ENCODE measurements at places on chromosomes 3 and 15.
A peak's percentile ranks its signal among the peaks of the same experiment; 100 is the strongest.

GRCh38 chr15:80183306-80183705, 30.5 kb downstream of the FAH start:
- DNase-seq = no peak

- DNase-seq = no peak
These were observed 62.0 kb downstream of the TCF12 start for GRCh38 chr15:56980473-56980872.

DNA sequence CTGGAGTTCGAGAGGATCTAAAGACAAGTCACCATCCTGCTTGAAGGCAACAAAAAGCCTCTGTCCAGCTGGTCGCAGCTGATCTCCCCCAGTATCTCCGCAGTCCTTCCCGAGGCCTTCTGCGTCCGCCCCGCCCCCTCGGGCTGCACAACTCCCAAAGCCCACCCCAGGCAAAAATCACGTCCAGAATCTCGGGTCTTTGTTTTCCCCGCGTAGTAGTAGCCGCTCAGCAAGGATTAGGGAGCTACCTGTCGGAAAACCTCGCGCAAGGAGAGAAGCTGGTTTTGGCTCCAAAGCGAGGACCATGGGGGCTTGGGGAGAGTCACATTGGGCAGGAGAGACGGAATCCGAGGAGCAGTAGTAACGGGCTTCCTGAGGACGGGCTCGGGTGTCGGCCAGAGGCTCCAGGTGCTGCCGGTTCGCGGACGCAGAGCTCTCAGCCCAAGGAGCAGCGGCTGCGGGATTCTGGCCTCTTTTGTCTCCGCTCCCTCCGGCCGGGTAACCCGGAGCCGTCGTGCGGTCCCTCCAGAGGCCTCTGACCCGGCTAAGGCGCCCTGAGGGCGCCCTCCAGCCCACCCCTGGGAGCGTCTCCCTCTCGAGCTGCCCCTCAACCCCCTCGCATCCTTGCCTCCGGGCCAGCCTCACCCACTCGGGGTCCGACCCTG, 401 bp downstream of the ZSCAN29 start:
- DNase-seq = peak; percentile 2

DNA sequence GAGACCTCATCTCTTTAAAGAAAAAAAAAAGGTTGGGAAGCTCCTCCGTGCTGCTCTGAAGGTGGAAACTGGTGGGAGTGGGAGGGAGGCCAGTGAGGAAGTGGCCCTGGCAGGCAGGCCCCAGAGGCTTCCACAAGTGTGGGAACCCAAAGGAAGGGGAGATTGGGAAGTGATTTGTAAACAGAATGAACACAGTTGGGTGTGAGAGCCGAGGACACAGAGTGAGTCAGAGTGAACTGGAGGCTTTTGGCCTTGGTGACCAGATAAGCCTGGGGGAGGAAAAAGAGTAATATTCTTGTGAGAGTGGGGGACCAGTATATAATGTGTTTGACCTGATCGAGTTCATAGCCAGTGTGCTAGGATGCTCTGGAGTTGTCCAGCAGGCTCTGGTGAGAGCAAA, 23.0 kb downstream of the MKRN2 start:
- no peak for DNase-seq

GRCh38 chr15:40065166-40065565, 26.2 kb upstream of the SRP14 start:
- peak; percentile 43 for DNase-seq

- DNase-seq = no peak
These were observed 51.5 kb downstream of the TIMP4 start for GRCh38 chr3:12107071-12107713.

DNA sequence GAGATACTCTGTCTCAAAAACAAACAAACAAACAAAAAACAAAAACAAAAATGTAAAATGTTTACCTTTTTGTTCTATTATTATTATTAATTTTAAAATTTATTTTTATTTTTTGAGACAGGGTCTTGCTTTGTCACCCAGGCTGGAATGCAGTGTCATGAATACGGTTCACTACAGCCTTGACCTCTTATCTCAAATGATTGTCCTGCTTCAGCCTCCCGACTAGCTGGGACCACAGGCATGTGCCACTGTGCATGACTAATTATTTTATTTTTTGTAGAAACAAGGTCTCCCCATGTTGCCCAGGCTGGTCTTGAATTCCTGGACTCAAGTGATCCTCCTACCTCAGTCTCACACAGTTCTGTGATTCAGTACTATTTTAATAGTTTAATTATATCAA, 5.7 kb upstream of the SLC25A26 start:
- no peak for DNase-seq

GRCh38 chr3:55541016-55541415, 53.9 kb upstream of the WNT5A start:
- no peak for DNase-seq

GRCh38 chr3:190767851-190768250, 94.6 kb downstream of the GMNC start:
- DNase-seq = no peak

GRCh38 chr15:34620814-34621213, 37.4 kb upstream of the GOLGA8B start:
- DNase-seq = no peak

- DNase-seq = no peak
These were observed 412.7 kb downstream of the ERC2 start for GRCh38 chr3:56055546-56055945.

- DNase-seq = no peak
These were observed 2.3 kb upstream of the C3orf62 start for GRCh38 chr3:49279376-49279775.

DNA sequence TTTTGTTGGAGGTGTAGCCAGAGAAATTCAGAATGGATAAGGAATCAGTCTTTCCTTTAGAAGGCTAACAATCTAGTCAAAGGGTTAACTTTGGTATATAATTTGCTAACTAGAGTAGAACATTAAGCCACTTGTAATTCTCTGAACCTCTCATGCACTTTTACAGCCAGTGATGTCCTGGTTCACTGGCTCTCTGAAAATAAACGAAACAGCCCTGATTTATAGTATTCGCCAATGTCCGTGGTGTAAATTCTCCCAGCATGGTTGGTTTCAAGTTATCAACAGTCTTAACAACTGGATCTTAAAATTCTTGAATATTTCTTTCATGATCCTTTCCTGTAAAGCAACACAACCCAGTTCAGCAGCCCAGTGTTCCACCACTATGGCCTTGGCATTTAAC, 500.4 kb upstream of the CDIN1 start:
- no peak for DNase-seq

DNA sequence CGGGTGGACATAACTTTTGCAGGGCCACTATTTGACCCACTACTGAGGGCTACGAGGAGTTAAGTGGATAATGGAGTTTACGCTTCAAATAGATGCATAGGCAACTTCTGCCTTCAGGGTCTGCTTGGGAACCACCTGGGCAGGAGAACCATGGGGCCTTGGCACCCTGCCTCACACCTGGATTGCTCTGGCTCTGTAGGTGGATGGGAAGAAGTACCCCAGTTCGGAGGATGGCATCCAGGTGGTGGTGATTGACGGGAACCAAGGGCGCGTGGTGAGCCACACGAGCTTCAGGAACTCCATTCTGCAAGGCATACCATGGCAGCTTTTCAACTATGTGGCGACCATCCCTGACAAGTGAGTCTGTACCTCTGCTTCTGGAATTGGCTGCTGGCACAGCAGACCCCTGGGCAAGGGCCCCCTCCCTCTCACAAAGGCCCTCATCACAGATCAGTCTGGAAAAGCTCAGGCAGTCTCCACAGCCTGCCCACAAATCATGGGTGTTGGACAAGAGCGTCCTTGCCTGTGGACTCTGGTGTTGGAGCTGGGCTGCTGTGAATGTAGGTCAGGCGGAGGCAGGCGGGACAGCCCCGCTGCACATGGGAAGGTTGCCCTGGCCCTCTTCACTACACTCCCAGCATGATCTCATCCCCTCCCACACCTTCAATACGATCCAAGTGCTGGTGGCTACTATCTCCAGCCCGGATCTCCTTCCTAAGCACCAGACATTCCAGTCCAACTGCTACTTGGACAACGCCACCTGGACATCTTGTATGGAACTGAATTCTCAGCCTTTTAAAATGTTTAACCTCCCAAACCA, 46.7 kb downstream of the MESD start:
- no peak for DNase-seq

DNA sequence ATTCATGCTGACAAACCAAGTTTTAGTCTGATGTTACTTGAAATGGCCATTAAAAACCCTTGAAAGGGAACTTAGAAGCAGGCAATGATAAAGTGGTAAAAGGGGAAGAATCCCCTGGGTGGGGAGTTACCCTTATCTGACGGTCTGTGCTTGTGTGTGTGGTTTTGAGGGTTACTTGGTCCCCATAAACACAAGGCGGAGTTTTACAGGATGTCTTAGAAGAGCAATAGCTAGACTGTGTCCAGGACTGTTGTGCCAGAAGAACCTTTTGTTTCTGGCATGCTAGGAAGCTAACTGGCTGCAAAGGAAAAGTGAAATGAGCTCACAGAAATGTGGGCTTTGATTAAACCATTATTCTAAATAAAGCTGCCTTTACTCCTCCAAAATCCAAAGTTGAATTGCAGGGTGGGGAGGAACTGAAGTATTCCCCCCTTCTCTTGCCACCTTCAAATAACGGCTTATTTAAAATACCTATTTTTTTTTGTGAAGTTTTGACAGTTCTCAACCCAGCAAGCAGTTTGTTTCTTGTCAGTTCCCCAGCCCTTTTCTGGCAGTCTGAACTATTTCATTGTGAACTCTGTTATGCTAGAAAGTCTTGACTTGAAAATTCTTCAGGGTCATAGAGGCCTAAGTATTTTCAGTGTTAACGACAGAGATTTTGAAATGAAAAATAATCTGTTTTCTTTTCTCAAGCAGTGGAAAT, 443.5 kb downstream of the OTOL1 start:
- DNase-seq = no peak

DNA sequence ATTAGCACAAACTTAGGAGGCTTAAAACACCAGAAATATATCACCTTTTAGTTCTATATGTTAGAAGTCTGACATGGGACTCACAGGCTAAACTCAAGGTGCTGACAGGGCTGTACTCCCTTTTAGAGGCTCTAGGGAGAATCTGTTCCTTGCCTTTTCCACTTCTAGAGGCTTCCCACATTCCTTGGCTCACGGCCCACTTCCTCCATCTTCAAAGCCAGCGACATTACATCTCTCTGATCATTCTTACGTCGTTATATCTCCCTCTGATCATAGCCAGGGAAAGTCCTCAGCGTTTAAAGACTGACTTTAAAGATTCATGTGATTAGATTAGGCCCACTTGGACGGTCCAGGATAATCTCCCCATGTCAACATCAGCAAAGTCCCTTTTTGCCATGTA, 166.3 kb downstream of the GREM1 start:
- no peak for DNase-seq

- DNase-seq = no peak
These were observed 33.3 kb downstream of the ZNF609 start for GRCh38 chr15:64493641-64494040.

DNA sequence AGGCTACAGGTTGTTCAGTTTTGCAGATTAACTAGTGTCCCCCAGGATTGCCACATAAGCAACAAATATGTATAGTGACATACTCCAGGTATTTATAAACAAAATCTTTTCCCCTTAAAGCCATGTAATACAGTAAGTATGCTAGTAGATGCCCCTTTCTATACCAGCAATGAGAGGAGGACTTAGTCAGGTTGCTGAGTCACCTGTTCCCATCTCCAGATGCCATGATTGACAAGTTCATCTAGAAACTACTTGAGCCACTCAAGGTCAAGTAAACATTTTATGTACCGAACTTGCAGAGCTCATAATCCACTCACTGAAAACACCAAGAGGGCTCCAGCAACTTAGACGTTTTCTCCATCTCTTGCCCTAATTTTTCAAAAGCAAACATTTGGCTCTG, 18.2 kb downstream of the SLC9A9 start:
- no peak for DNase-seq

GRCh38 chr15:80444680-80445251, 40.6 kb downstream of the ARNT2 start:
- no peak for DNase-seq

GRCh38 chr3:130851277-130851676, 42.6 kb upstream of the ATP2C1 start:
- DNase-seq = peak; percentile 33
